Activated CD8-positive, alpha-beta memory T cell treated with anti-CD3 and anti-CD28 coated beads for 4 hours (primary cell): ENCODE measurements at places on chromosomes 3 and 15.

DNA sequence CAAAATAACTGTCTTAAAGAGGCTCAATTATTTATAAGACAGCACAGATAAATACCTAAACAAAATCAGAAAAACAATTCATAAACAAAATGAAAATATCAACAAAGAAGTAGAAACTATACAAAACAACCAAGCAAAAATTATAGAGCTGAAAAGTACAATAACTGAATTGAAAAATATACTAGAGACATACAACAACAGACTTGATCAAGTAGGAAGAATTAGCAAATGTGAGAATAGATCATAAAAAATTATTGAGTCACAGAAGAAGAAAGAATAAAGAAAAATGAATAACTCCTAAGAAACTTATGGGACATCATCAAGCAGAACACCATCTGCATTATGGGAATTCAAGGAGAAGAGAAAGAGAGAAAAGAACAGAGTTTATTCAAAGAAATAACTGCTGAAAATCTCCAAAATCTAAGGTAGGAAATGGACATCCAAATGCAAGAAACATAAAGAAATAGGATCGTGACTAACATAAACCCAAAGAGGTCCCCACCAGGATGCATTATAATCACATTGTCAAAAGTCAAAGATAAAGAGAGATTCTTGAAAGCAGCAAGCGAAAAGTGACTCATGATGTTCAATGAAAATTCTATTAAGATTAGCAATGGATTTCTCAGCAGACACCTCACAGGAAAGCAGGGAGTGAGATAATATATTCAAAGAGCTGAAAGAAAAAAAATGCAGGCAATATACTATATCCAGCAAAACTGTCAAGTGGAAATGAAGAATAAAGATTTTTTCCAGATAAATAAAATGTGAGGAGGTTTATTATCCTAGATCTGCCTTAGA lies 85.9 kb downstream of the DCLK3 start:
- no peak for DNase-seq

DNA sequence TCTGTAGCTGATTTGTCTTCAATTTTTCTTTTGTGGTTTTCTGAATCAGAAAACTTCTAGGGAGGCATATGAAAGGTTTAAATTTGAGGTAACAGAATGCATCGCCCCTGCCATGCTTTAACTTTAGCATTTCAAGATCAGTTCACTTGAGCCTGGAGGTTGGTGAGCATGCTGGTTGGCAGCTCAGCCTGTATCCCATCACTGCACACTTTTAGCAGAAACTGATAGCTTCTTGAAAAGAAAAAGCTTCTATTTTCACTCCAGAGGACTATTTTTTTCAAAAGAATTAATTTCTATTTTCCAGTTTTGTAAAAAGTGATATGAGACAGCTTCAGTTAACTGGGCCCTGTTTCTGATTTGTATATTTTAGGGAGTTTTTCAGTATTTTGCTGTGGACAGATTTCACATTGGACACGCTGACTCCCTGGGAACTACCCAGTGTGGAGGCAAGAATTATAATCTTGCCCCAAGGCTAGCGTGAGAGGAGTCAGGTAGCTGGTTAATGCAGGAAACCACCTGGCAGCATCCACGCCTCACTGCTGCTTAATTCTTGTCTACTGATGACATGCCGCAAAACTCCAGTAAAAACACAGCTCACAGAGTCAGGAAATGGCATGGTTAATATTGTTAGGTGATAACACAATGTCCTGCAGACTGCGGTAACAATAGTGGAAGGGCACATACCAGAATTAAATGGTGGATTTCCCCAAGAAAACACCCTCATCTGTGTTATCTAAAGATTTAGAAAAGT lies 71.4 kb downstream of the DUT start:
- no peak for DNase-seq

DNA sequence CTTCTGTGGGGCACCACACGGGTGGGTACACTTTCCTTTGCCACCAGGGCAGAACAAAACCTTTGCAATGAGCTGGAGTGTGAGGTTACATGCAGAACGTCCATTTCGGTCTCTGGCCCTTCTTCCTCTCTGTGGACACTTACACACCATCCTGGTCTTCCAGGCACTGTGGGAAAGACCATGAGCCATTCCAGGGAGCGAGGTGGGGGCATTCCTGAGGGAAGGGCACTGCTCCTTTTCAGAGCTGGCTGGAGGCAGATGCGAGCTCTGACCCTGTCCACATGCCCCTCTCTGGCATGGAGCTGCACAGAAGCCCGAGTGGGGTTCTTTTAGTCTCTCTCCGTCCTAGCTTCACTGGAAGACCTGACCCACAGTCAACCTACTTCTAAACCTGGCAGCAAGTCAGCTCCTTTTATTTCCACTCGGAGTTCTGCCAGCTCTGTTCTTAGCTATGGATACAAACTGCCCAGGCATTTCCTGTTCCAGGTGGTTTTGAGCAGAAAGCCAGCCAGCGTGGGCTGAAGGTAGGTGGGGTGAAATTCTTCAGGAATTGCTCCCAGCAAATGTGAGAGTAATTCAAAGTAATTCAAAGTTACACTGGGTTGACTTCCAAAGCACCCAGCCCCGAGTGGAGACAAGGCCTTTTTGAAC lies 281.4 kb downstream of the ADAMTS17 start:
- no peak for DNase-seq

DNA sequence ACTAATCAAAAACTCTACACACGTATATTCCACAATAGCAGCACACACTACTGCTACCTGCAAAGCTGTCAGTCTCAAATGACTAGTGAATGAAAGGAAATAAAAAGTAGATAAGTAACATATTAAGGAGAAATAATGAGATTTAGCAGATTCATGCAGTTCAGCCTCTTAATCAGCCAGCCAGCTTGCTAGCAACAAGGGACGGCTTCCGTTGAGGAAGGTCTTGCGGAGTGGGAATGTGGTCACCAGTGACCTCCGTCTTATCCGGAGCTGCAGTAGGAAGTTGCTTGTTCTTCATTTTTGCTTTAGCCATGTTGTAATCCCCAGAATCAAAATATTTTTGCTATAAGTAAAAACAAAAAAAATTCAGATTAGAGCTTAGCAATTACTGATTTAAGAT lies 17.1 kb downstream of the ARPP19 start:
- DNase-seq = no peak

DNA sequence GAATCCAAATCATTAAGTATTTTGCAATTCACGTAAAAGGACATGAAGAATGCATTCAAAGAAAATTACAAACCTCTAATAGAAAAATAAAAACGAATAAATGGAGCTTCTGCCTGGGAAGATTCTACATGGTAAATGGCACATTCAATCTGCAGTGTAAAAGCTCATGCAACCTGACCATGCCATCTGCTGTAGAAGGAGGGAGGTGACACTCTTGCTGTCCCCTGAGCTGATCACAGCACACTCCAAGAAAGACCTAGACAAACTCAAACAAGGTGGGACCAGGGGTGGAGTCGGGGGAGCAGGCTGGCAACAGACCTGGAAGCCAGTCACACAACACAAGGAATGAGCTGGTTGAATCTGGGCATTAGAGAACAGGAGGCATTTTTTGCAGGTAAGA lies 101.8 kb downstream of the BDH1 start:
- DNase-seq = no peak

DNA sequence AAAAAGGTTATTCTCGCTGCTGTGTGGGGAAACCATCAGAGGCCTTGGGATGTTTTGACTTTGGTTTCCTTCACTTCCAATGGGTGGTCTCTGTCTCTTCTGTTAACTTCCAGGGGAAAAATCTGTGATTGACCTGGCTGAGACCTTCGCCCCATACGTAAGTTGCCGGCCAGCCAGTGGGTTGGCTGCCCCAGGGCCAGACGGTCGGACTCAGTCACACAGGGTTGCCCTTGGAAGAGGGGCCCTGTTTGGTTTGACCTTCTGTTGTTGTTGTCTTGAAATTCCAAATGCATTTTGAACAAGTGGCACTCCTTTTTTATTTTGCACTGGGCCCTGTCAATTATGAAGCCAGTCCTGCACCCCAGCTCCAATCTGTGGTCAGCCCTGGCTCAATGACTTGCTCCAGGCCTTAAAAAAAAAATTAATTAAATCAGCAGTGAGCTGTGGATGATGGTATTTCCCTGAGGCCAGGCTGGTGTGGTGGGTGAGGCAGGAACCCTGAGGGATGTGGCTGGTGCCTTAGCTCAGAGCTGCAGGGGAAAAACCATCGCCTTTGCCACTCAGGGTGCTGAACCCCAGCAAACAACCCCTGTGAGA lies 4.5 kb downstream of the FAM107A start:
- DNase-seq = no peak

GRCh38 chr3:27216955-27217552 lies 152.1 kb downstream of the NEK10 start:
- no peak for DNase-seq

- DNase-seq = no peak
Observed at GRCh38 chr3:110193074-110193473, 855.7 kb upstream of the DPPA4 start.
